ENCODE measurements at places on chromosomes 1 and 21. TPM values are rescaled to one million over a fixed set of nuclear protein-coding genes. Genes with fewer than 3 reads are reported as not detected.

MCOLN3 gene
- total RNA-seq = 2.8 TPM

ST6GALNAC5 gene
- total RNA-seq = 0.09 TPM

CLIC4 gene
- 58.8 TPM for total RNA-seq

PADI3 gene
- 0.86 TPM for total RNA-seq

All from A549 treated with dexamethasone at 1 μM for 4 hours (cell line).